ENCODE measurements at places on chromosomes 7 and 10. TPM values are rescaled to one million over a fixed set of nuclear protein-coding genes. Genes with fewer than 3 reads are reported as not detected.

The PPP1R3A gene
- polyA plus RNA-seq, result 1.6 TPM

The GPR85 gene
- polyA plus RNA-seq, result 89.4 TPM

The MMD2 gene
- polyA plus RNA-seq, result 0.42 TPM

The LEP gene
- not detected for polyA plus RNA-seq

The ADRB1 gene
- polyA plus RNA-seq, result not detected

The DAGLB gene
- 32.3 TPM for polyA plus RNA-seq

The ADAM22 gene
- polyA plus RNA-seq, result 46.3 TPM

The OSBPL3 gene
- polyA plus RNA-seq, result 0.26 TPM

The STEAP4 gene
- not detected for polyA plus RNA-seq

The TMEM176A gene
- not detected for polyA plus RNA-seq

The PKD2L1 gene
- not detected for polyA plus RNA-seq

The NANOS1 gene
- polyA plus RNA-seq, result 29.1 TPM

The TRPV5 gene
- 0.52 TPM for polyA plus RNA-seq

The TFPI2 gene
- polyA plus RNA-seq, result not detected

The DNAJB9 gene
- polyA plus RNA-seq, result 79.3 TPM

Data from neural cell (in vitro differentiated cells).